ENCODE measurements at places on chromosomes 4 and X.

DNA sequence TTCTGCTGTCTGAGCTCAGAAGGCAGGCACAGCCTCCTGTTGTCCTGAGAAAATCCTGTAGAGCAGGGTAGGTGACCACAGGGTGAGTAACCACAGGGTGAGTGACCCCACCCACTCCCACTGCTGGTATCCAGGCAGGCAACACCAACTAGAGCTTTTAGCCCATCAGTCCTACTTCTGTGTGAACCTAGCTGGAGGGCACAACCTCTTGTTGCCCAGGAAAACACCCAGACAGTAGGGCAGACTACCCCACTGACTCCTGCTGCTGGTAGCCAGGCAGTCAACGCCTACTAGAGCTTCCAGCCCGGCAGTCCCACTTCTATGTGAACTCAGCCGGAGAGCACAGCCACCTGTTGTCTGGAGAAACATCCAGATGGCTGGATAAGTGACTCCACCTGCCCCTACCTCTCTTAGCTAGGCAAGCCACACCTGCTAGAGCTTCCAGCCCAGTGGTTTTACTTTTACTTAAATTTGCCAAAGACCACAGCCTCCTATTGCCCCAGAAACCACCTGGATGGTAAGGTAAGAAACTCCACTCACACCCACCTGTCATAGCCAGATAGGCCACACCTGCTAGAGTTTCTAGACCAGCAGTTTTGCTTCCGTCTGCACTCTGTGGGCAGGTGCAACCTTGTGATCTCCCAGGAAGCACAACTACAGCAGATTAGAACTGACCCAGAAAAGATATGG lies 371.6 kb downstream of the INPP4B start:
- no peak for DNase-seq

DNA sequence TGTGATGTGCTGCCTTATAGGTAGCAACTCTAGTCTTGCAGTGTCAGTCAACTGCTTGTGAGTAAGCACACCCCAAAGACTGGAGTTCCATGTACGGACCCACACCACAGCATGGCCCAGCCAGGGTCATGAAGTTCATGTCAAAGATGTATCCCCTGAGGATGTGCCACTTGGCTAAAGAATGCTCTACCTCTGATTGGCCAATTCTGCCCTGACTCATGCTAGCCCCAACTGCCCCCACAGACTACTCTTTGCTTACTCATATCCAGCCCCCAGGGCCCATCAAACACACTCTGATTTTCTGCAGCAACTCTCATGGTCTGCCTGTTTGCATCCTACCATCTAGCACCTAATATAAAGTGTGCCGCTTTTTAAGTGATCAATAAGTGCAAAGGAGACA lies 62.5 kb downstream of the CHRDL1 start:
- no peak for DNase-seq

GRCh38 chrX:29285664-29286063 lies 698.4 kb downstream of the IL1RAPL1 start:
- no peak for DNase-seq

- no peak for DNase-seq
These were observed 2.6 kb downstream of the GIMD1 start for GRCh38 chr4:106366026-106366425.

DNA sequence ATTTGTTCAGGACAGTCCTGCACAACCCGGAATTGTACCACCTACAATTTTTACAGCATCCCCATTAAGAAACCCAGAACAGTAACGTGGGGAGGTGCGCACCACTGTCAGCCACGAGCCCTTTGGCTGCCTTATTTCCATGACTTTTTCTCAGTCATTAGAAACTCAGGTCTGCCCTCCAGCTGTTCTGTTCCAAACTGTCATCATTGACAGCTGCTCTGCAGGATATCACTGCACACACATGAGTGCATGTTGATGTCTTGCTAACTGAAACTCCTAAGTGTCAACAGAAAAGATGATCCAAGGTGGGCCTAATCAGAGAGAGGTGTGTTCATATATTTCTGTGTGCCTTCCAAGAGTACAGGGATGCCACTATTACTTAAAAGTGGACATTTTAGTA lies 123.4 kb downstream of the PARM1 start:
- DNase-seq = no peak

GRCh38 chr4:41258783-41259182 lies 2.1 kb downstream of the UCHL1 start:
- DNase-seq = no peak
